RKO (cell line): ENCODE measurements at places on chromosomes 7 and 10.

GRCh38 chr10:17237149-17237527, 9.1 kb downstream of the VIM start:
- no peak for DNase-seq

GRCh38 chr10:55098452-55098851, 297.4 kb upstream of the PCDH15 start:
- DNase-seq: no peak

DNA sequence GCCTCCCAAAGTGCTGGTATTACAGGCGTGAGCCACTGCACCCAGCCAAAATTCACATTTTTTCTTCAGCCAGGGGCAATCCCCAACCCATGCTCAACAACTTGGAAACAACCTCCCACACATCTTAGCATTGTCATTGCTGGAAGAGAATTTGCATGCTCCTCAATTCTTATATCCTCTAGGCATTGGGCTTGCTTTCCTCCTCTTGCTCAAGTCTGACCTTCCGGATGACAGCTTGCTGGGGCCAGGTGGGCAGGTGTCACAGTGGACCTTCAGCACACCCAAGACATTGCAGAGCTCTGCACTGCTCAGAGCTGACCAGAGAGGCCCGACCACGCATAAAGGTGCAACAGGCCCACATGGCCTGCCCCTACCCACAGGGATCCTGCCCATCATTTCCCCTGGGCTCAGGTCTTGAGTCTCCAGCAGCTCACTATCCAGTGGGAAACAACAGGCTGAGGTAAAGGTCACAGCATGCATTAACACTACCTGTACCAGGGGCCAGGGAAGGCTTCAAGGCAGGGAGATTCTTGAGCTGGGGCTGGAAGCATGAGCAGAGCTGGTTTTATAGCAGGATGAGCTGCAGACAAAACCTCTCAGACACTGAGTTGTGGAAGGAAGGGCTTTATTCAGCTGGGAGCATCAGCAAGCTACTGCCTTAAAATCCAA, 6.8 kb upstream of the GPR15LG start:
- no peak for DNase-seq

- no peak for DNase-seq
These were observed 6.4 kb downstream of the USP6NL start for GRCh38 chr10:11604865-11605650.

DNA sequence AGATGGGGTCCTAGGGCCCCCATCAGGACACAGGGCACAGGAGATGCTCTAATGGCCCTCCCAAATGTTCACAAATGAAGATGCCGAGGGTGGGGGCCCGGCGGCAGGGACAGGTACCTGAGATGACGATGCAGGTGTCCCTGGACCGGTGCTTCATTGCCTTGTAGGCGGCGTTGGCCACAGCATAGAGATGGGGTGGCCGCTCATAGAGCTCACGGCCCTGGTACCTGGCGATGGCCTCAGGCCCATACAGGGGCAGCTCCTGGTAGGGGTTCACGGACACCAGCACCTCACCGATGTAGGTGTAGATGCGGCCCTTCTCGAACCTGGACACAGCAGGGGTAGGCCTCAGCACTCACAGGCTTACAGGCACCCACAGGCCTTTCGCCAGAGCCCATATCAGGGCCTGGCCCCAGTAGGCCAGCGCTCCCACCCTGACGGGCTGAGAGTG, 2.0 kb downstream of the MYO1G start:
- DNase-seq: no peak

DNA sequence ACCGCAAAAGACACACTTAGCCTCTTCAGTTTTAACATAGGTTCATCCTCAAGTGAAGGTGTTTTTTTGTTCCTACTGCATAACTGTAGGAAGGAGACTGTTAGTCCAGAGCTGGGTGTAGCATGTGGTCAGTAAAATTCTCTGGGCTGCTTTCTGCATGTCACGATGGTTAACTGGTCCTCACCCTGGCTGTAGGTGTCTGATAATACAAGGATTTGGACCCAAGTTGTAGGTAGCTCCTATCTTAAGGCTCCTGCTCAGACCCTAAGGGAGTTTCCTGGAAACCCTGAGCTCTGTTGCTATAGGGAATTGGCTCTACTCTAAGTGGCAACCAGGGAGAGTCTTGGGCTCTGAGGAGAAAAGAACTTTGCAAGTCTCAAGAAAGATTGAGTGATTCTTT, 112.9 kb downstream of the SAMD9 start:
- DNase-seq: no peak

- DNase-seq: no peak
These were observed 9.8 kb upstream of the STEAP4 start for GRCh38 chr7:88316456-88316855.

DNA sequence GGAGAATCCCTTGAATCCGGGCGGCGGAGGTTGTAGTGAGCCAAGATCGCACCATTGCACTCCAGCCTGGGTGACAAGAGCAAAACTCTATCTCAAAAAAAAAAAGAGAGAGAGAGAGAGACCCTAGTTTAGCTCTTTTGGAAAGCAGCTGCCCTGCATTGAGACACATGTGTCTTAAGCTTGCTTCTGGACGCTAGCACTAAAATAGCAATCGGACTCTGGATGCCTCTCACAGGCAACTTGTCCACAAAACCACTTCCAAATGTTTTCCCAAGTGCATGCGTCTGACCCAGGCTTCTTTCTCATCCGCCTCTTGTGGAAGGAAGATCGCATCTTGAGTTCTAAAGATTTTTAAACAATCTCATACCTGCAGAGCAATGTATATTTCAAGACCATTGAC, 182.7 kb downstream of the CUX1 start:
- DNase-seq: no peak

- DNase-seq: no peak
These were observed 52.6 kb downstream of the SYPL1 start for GRCh38 chr7:106059556-106059955.

DNA sequence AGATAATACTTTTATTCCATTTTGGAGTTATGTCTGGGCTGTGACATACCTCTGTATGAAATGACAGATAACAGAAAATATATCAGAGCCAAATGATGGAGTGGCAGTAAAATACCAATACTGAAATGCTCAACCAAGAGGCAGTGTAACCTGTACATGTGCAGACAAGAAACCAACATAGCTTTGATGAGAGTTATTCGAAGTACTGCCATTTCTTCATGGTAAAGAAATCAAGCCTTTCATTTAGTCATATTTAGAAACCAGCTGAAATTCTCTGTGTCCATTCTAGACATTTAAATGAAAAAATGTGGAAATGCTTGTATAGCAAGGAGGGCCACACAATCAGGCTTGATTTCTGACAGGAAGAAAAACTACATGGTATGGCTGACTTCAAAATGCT, 127.1 kb upstream of the PTPRZ1 start:
- DNase-seq: no peak

DNA sequence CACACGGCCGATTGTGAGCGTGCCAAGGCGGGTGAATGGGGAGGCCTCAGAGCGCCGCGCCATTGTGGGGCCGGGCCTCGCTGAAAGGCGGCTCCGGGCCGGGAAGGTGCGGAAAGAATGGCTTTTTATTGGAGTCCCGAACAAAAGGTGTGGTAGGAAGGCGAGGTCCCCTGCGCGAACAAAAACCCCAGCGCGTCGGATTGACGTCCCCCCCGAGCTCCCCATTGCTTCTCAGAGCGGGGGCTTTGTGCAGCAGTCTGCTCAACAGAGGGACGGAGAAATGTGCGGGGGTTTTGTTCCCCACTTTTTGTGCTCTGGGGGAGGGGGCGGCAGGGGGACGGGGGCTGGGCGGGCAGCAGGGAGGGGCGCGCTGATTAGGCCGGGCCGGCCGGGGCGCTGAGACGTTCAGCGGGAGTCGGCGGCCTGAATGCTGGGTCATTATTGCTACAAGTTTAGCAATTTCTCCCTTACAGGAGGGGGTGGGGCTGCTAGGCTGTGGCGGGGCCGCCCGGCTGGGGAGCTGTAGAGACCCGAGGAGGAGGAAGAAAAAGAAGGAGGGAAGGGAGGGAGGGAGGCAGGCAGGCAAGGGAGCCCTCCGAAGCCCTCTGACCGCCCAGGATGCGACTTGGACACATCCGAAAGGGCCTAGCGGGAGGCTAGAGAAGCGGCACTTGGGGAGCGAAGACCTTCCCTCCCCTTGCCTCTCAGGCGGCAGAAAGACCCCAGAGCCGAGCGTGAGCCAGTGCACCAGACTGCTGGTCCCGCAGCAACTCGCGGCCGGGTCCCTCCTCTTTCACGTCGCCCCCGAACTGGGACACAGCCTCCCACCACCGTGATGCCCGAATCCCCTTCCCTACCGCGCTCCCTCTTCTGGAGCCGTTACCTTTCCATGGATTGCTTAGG, 4.6 kb downstream of the NKX2-3 start:
- no peak for DNase-seq

DNA sequence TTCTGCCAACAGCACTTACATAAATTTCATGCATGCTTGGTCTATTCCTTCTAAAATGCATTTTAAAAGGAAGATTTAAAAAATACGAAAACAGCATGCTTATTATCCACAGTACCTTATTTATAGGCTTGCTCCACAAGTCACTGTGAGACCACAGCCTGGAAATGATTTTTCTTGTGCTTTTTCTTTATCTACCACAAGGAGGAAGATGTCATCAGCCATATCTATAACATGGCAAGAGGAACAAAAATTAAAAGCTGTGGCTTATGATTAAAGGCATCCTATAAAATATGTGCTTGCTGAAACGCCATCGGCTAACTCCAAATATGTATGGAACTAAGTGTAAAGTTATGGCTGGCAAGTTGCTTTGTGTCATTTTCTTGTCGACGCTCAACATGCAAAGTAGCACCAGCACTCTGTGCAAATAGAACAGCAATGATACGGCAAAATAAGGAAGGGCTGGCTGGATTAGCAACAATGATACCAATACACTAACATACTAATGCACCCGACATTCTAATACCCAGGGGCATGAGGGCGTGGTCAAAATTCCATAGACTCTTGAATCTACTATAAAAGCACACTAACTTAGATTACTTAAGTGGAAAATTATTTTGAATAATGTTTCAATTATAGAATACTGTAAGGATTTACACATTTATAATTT, 41.2 kb upstream of the AKR1E2 start:
- DNase-seq: no peak

DNA sequence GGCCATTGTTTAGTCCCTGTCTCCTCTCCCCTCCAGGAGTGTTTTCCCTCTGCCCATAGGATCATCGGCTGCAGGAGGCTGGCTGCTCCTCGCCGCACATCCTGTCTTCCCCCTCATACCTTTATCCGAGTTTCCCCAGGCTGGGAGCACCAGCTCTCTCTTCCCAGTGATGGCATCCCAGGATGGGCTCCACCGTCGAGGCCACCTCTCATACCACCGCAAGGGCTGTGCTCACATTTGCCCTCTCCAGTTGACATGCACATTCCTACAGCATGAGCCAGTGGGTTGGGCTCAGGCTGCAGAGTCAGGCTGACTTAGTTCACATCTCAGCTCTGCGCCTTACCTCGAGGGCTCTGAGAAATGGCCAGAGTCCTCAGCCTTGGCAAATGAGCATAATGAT, 12.1 kb downstream of the HKDC1 start:
- peak; percentile 64 for DNase-seq

DNA sequence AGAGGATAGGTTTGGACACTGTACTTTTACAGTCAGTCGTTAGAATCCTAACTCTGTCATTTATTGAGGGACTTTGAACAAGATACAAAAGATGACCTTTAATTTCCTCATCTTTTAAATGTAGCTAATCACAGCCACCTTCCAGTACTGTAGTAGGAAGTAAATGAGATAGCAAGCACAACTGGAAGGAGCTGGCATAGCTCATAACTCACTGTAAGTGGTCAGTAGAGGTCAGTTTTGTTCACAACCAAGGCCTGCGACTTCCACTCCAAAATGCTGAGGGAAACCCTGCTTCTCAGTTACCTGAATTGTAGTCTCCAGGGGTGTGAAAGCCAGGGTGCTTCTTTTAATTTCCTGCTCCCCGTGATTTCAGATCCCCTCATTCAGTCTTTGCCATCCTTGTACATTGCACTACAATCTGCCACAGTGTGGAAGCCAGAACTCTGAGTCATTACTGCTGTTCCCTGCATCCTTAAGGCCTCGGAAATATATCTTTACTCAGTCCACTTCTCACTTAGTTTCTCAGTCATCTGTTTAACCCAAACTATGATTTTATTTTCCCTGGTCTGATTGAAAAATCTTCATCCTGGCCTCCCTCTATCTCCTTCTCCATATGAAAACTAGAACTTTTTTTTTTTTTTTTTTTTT, 361.2 kb downstream of the NRG3 start:
- DNase-seq: no peak

DNA sequence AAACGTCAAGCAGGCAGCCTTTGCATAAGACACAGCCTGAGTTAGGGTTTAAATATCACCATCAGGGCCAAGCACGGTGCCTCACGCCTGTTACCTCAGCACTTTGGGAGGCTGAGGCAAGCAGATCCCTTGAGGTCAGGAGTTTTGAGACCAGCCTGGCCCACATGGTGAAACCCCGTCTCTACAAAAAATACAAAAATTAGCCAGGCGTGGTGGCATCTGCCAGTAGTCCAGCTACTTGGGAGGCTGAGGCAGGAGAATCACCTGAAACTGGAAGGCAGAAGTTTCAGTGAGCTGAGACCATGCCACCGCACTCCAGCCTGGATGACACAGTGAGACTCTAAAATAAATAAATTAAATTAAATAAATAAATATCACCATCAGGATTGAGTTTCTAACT, 33.0 kb downstream of the SRPK2 start:
- no peak for DNase-seq

GRCh38 chr7:25754333-25754732, 397.7 kb upstream of the NFE2L3 start:
- no peak for DNase-seq

DNA sequence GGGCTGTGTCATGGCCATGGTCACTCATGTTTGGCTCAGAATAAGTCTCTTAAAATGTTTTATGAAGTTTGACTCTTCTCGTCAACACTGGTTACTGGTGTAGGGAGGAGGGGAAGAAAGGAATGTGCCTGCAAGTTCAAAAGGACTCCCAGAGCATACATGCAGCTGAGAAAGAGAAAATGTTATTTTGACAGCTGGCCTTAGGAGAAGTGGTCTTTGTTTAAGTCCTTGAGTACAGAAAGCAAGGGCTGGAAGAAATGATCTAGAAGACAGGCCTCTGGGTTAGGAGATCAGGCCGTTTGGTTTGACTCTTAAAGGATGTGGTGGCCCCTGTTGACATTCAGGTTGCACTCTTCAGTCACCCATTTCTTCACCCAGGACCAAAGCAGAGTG, 245.5 kb downstream of the REEP3 start:
- no peak for DNase-seq

GRCh38 chr10:132328738-132329137, 3.3 kb upstream of the LRRC27 start:
- no peak for DNase-seq

- no peak for DNase-seq
These were observed 48.7 kb upstream of the RELN start for GRCh38 chr7:104038136-104038535.

GRCh38 chr7:112484671-112485167, 3.9 kb downstream of the LSMEM1 start:
- no peak for DNase-seq
